Neural crest cell (in vitro differentiated cells): ENCODE measurements at places on chromosomes 7 and 10. TPM values are rescaled to one million over a fixed set of nuclear protein-coding genes. Genes with fewer than 3 reads are reported as not detected.
A peak's percentile ranks its signal among the peaks of the same experiment; 100 is the strongest.

PHYH gene
- 14.9 and 15.1 TPM in 2 replicates for total RNA-seq

SUN3 gene
- total RNA-seq = not detected in 2 replicates

SPOCK2 gene
- 1.4 and 1.5 TPM in 2 replicates for total RNA-seq

VPS37D gene
- total RNA-seq = 10.0 and 10.1 TPM in 2 replicates

LMTK2 gene
- 18.8 and 19.2 TPM in 2 replicates for total RNA-seq

STOX1 gene
- 8.7 and 8.8 TPM in 2 replicates for total RNA-seq

CFAP46 gene
- 3.7 and 4.4 TPM in 2 replicates for total RNA-seq

CALD1 gene
- total RNA-seq = 71.8 and 76.1 TPM in 2 replicates

GRCh38 chr7:44396496-44396895, 71.1 kb upstream of the CAMK2B start:
- no peaks in the 10 kb centered on the region for H3K27me3 ChIP-seq
- H3K27ac ChIP-seq = no peak overlapping the region
- no peaks in the 10 kb centered on the region for H3K36me3 ChIP-seq

- peak overlapping the region; percentile 56 for H3K4me3 ChIP-seq
- no peaks in the 10 kb centered on the region for H3K36me3 ChIP-seq
- no peak overlapping the region for H3K27ac ChIP-seq
- peaks cover 99% of the 10 kb centered on the region for H3K27me3 ChIP-seq
- DNase-seq = no peak
Observed at GRCh38 chr7:97021747-97022490, 2.7 kb downstream of the DLX5 start.

DNA sequence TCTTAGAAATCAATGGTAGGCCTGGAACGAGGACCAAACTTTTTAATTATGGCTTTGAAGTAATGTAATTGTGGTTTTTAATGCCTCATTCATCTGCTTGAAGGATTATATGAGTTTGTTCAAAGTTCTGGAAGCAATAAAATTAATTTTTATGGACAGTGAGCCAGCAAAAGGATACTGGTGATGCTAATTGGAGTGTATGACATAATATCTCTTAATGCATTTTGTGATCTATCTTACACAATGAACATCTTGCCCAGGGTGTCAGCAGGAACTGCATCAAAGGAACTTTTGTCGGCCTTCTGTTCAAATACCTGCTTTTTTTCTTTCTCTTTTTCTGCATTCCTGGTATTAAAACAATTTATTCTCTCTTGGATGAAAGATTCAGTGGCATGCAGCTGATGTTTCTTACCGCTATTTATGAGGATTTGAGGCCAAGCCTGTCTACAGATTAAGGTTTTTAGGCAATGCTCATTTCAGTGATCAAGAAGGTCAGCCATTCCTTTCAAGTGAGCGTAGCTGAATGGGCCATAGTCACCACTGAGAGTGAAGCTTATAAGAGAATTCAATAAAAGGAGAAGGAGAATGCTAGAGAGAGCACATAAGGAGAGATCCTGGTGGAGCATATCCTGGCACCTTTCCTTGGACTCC, 974.8 kb downstream of the SORCS3 start:
- no peak for DNase-seq
- H3K4me3 ChIP-seq = no peak overlapping the region
- no peak overlapping the region for H3K27ac ChIP-seq
- peaks cover 5% of the 10 kb centered on the region for H3K4me1 ChIP-seq

DNA sequence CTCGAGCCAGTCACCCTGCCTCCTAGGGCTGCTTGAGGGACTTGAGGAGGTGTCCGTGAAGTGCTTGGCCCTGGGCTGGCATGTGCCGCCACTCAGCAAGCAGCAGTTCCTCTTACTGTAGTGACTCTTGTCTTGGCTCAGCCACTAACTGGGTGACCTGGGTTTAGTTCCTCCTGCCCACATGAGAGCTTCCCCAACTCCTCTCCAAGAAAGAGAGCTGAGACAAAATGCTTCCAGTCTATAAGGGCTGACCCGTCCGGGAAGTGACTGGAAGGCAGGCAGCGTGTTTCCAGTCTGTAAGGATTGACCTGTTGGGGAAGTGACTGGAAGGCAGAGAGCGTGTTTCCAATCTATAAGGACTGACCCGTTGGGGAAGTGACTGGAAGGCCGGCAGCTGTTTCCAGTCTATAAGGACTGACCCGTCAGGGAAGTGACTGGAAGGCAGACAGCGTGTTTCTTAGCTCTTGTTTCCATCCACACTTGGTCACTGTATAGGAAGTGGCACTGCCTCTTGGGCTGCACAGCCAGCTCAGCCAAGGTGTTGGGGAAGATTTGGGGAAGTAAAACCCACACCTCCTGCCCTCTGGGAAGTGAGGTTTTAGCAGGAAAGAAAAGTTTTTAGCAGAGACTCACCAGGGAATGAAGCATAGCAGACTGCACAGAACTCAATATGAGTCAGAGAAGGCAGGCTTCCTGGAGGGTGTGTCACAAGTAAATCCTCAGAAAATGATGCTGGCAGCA, 53.3 kb upstream of the PPIF start:
- no peak overlapping the region for H3K4me3 ChIP-seq
- no peak for DNase-seq
- H3K27me3 ChIP-seq = no peaks in the 10 kb centered on the region
- no peaks in the 10 kb centered on the region for H3K4me1 ChIP-seq
- no peak overlapping the region for H3K27ac ChIP-seq
- peaks cover 11% of the 10 kb centered on the region for H3K36me3 ChIP-seq

- H3K4me1 ChIP-seq = peaks cover 28% of the 10 kb centered on the region
- peaks cover 11% of the 10 kb centered on the region for H3K36me3 ChIP-seq
- no peaks in the 10 kb centered on the region for H3K27me3 ChIP-seq
- H3K4me3 ChIP-seq = no peak overlapping the region
Observed at GRCh38 chr7:47304727-47305719, 276.9 kb downstream of the TNS3 start.

DNA sequence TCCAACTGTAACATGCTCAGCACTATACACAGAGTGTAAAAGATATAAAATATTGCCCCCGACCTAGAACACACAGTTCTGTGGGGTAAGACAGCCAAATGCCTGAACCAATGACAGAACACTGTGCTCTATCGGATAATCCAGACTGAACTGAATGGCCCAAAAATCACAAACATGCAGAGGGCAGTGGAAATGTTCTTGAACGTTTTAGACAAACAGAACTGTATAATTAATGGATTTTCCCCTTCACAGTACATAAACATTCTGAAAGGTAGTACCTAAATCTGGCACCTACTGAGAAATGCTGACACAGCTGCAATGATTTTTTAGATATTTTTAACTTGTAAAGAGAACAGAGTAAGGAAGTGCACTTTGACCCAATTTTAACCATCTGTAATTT, 33.4 kb downstream of the PARD3 start:
- H3K36me3 ChIP-seq = no peaks in the 10 kb centered on the region
- peaks cover 50% of the 10 kb centered on the region for H3K4me1 ChIP-seq
- H3K27me3 ChIP-seq = no peaks in the 10 kb centered on the region
- no peak overlapping the region for H3K4me3 ChIP-seq
- DNase-seq = no peak

DNA sequence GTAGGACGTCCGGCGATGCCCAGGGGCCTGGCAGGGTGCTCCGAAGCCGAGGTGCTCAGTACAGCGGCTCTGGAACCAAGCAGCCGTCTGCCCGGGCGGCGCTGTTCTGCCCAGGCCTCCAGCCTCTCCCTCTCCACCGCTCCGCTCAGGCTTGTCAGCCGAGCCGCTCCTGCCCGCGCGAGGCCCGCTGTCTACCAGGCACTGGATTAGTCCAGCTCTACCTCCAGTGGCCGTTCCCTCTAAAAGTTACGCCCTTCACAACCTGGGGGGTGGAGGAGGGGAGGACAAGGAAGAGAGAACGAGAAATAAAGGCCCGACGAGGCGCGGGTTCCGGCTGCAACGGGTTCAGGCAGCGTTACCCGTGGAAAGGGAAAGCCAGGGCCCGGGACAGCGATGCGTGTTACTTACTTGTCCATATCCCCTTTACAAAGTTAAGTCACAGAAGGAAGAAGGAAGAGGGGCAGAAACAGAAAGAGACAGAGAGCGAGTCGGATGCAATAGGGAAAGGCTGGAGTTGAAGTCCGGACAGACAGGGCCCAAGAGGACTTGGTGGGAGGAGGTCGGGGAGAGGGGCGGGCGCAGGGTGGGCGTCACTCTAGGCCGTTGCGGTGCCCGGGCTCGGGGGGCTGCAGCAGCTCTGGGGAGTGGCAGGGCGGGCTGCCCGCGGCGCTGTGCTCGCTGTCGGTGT, 2.8 kb downstream of the SP8 start:
- H3K4me1 ChIP-seq = peaks cover 73% of the 10 kb centered on the region
- H3K4me3 ChIP-seq = peak overlapping the region; percentile 96

- no peaks in the 10 kb centered on the region for H3K27me3 ChIP-seq
- no peak overlapping the region for H3K27ac ChIP-seq
- no peaks in the 10 kb centered on the region for H3K36me3 ChIP-seq
- no peak for DNase-seq
- H3K4me3 ChIP-seq = no peak overlapping the region
- H3K4me1 ChIP-seq = peaks cover 12% of the 10 kb centered on the region
Observed at GRCh38 chr7:157306846-157307838, 29.7 kb upstream of the DNAJB6 start.

DNA sequence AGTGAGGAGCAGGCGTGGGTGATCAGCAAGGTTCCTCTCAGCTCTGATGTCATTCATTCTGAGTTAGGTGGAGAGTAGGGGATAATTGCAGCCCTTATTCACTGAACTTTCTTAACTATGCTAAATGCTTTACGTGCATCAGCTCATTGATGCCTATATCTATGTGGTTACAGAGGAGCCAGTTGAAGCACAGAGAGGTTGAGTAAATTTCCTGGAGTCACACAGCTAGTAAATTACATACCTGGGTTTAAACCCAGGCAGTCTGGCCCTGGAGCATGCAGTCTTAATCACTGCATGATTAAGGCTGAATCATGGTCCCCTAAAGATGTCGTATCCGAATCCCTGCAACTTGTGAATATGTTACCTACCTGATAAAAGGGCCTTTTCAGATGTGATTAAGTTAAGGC, 99.6 kb downstream of the GRK5 start:
- no peak overlapping the region for H3K27ac ChIP-seq
- DNase-seq = no peak
- H3K36me3 ChIP-seq = no peaks in the 10 kb centered on the region

DNA sequence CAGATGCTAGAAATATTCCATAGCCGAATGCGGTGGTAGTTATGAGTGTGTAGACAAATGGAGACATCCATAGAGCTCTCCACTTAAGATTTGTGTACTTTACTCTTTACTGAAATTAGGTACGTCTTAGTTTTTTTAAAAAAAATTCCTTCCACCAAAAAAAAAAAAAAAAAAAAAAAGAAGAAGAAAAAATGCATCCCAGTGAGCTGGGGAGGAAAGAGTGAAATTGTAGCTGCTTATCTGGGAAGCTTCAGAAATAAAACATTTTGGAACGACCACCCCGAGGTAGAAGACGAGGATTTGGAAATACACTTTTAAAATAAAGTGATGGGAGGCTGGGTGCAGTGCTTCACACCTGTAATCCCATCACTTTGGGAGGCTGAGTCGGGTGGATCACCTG, 53.8 kb downstream of the RGS10 start:
- no peak overlapping the region for H3K27ac ChIP-seq
- DNase-seq = no peak
- H3K4me3 ChIP-seq = no peak overlapping the region
- no peaks in the 10 kb centered on the region for H3K27me3 ChIP-seq
- no peaks in the 10 kb centered on the region for H3K4me1 ChIP-seq

DNA sequence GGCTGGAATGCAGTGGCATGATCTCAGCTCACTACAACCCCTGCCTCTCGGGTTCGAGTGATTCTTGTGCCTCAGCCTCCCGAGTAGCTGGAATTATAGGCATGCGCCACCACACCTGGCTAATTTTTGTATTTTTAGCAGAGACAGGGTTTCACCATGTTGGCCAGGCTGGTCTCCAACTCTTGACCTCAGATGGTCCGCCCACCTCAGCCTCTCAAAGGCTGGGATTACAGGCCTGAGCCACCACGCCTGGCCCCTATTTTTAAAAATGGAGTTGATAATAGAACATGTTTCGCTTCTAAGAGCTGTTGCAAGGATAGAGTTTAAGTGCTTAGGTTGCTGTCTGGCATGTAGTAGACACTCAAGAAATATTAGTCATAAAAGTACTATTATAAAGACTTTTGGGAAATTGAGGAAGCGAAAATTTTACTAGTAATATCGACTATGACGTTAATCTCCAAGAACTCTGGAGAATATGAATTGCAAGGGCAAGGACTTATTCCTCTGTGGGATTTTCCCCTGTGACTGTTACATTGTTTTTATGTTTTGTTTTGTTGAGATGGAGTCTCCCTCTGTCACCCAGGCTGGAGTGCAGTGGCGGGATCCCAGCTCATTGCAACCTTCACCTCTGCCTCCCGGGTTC, 7.9 kb downstream of the GTF2I start:
- DNase-seq = no peak
- peaks cover 40% of the 10 kb centered on the region for H3K4me1 ChIP-seq
- peaks cover 10% of the 10 kb centered on the region for H3K36me3 ChIP-seq
- H3K4me3 ChIP-seq = no peak overlapping the region
- no peak overlapping the region for H3K27ac ChIP-seq
- no peaks in the 10 kb centered on the region for H3K27me3 ChIP-seq
